ENCODE measurements at places on chromosomes 1 and 21.

- no peak for DNase-seq
Measured at GRCh38 chr1:95097426-95097825, 19.7 kb upstream of the TLCD4 start.

DNA sequence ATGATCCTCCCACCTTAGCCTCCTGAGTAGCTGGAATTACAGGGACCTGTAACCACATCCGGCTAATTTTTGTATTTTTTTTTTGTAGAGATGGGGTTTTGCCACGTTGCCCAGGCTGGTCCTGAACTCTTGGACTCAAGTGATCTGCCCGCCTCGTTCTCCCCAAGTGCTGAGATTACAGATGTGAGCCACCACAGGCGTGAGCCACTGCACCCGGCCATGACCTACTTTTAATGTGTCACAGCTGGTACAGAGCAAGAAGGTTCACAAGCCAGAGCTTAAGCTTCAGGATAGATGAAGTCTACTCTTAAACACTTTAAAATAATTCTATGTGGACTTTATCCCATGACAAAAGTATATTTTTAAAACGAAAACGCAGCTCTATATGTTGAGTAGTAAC lies 23.6 kb downstream of the ACBD3 start:
- no peak for DNase-seq

GRCh38 chr1:152577168-152577567 lies 3.1 kb downstream of the LCE3D start:
- DNase-seq, result no peak

DNA sequence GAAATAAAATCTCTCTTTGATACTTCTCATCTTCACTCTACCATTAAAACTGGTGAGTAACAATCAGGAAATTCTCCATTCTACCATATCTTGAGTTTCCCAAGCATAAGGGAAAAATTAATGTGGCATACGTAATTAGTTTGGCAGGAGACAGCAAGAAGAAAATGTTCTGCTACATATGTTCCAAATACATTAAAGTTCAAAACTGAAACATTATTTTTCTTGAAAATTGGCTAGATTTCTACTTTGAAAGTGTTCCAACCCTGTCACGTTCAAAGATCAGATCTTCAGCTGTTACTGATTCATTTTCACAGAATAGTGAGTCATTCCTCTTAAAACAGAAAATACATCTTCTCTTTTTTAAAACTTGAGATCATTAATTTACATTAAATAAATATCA lies 48.5 kb downstream of the PIGK start:
- DNase-seq, result no peak

All from Calu3 (cell line).